ENCODE measurements at places on chromosomes 6 and 20. TPM values are rescaled to one million over a fixed set of nuclear protein-coding genes. Genes with fewer than 3 reads are reported as not detected.

Gene MAP7
- 2.1 TPM for total RNA-seq

Gene EEF1E1
- 10.8 TPM for total RNA-seq

Gene SPAG4
- 2.3 TPM for total RNA-seq

DNA sequence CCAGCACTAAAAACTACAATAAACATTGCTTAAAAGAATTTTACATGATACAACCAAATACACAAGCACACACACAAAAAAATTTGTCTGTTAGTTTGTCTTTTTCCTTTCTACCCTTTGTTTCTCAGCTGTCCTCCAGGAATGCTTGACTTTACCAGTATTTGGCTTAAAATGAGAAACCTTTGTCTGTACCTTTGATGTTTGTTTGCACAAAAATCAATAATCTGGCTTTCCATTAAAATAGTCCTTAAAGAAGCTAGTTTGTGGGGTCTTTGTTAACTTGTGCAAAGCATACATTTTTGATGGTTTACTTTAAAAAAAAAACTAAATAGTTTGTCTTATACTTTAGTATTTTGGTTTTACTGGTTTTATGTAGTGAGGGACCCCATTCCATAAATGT is 49.3 kb downstream of the RPRD1B start:
- no peak for DNase-seq

DNA sequence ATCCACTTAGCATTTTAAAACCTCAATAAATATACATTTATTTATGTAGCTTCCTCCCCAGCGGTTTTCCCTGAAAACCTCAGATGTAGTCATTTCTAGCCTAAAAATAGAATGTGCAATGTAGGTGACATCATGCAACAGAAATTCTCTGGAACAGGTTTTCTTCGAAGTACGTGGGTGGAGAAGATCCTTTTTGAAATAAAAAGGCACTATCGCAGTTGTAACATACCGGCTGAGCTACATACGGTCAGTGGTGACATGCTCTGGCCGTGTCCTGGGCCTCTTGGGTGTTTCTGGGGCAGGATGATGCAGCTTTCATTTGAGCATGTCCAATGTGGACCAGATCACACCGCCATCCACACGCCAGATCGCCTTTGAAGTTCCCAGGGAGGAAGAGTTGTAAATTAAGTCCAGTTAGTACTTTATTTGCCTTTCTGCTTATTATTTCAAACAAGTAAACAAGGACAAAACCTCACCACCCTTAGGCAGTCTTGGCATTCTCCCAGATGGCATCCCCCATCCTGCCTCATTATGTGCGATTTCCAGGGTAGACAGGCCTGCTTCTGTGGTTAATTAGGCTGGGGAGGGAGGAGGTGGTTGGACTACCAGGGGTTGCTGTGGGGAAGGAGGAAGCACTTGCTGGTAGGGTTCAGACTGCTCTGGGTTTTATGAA is 109.5 kb upstream of the CLDN20 start:
- DNase-seq = no peak

- DNase-seq = no peak
These were observed 80.3 kb downstream of the BACH2 start for GRCh38 chr6:90216072-90216977.

Data from Right ventricle myocardium superior (tissue), 1 donor.